IMR-90 (cell line): ENCODE measurements at places on chromosomes 13 and 19. TPM values are rescaled to one million over a fixed set of nuclear protein-coding genes. Genes with fewer than 3 reads are reported as not detected.

DNA sequence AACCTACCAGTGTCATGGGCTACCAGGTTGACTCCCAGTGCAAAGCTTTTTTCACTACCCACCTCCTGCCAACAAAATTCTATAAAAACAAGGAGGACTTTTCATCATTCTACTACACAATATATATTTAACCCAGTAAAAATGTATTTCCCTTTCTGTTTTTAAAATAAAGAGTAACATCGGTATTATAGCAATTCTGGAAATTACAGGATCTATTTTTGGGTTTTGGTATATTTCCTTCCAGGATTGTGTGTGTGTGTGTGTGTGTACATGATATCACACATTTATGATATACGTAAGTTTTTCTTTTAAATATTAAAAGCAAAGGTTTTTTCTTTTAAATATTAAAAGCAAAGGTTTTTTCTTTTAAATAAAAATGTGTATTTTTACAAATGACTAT lies 6.0 kb upstream of the UBL3 start:
- DNase-seq = no peak

DNA sequence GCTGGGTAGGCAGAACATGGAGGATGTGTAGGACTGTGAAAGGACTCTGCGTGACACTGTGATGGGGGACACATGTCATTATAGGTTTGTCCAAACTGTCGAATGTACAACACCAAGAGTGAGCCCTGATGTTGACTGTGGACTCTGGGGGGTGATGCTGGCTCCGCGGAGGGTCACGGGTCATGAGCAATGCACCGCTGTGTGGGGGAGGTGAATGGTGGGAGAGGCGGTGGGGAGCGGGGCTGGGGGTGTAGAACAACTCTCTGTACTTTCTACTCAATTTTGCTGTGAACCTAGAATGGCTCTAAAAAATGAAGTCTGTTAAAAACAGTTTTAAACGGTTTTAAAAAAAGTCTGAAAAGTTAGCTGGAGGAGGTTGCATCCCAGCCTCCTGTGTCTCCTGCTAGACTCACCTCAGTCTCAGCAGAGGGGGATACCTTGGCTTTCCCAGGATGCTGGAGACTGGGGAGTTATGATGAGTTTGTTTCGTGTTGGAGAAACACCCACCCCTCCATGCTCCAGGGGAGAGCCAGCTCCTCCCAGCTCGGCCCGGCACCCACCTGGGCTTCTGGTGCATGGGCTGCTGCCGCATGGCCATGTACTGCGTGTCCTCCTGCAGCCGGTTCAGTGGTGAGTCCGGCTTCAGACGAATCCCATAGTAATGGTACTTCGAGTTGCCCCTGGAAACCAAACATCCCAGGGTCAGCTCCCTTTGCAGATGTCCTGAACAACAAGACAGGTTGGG lies 34.7 kb upstream of the RANBP3 start:
- no peak for DNase-seq

GRCh38 chr13:80504453-80504852 lies 163.5 kb upstream of the SPRY2 start:
- DNase-seq = no peak

The NBEA gene
- total RNA-seq = 2.2 TPM in 2 replicates

DNA sequence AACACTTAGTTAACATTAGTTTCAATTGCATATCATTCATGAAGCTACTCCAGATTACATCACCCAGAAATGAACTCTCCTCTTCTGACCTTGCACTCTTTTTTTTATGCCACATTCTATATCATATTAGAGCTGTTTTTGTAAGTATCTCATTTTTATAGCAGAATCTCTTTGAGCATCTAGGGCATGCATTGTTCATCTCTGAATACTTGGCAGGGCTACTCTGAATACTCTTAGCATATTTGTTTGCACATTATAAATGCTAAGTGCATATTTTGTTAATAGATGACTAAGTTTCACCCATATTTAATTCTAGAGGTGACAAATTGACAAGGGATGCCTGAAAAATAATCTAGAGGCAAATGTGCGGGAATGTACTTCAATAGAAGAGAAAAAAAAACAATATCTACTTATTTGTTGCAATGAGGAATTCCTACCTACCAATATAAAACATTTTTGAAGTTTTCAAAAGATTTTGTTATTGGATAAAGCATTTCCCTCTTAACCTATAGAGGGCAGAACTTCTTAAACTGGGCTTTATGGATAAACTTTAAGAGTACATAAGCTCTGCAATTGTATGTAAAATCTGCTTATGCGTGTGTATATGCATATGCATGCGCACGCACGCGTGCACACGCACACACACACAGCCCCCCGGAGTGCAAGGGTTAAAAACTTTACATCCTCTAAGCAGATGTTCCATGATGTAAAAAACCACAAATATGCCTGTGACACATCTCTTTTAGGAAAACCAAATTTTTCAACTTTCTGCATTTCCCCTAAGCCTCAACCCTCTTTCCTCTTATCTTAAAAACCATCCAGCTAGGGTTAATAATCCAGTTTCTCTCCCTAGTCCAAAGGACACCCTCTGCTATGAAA lies 73.0 kb upstream of the OXGR1 start:
- no peak for DNase-seq

- DNase-seq = no peak
Measured at GRCh38 chr19:720345-721160, 11.8 kb downstream of the PALM start.

- peak; percentile 89 for DNase-seq
Measured at GRCh38 chr19:2962018-2962670, 15.2 kb upstream of the TLE6 start.

DNA sequence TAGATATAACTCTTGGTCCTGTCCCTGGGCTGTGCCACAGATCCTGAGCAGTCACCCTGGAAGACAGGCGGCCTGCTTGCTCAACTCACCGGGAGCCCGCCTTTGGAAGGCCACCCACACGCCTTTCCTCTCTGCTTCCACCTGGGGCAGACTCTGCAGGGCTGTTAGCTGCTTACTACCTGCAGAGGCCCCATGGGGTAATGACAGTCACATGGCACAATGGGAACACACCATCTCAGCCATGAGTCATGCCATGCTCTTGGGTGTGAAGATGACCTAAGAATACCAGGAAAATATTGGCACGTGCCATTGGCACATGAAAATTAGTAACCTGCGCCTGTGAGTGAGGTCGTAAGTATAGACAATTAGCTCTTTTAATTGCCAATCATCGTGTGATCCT lies 108.6 kb downstream of the COL4A2 start:
- peak; percentile 24 for DNase-seq

DNA sequence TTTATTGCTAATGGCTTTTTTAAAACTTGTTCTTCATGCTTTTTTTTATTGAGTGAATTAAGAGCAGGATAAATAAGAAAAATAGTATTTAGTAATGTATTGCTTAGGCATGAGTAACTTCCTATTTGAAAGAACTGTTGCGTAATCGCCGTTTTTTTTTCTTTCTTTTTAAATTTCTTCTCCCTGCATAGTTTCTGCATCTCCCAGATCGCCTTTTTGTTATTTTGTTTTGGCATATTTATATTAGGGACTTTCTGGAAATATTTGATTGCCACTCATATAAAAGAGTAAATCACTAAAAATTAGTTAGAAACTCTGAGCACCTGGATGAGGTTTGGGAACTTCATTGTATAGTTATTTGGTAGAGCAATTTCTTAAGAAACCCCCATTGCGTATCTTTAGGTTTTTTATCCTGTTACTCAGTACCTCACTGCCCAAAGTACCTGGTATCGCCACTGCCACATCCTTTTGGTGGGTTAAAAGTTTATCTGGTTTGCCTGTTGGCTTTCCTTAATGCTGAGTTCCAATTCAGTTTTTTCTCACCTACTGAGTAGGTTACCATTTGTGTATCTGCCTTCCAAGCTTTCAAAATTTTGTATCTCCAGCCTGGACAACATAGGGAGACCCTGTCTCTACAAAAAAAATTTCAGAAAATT lies 36.2 kb upstream of the LPAR6 start:
- peak; percentile 80 for DNase-seq

The DKKL1 gene
- not detected in 2 replicates for total RNA-seq

The FCER2 gene
- total RNA-seq = not detected in 2 replicates

DNA sequence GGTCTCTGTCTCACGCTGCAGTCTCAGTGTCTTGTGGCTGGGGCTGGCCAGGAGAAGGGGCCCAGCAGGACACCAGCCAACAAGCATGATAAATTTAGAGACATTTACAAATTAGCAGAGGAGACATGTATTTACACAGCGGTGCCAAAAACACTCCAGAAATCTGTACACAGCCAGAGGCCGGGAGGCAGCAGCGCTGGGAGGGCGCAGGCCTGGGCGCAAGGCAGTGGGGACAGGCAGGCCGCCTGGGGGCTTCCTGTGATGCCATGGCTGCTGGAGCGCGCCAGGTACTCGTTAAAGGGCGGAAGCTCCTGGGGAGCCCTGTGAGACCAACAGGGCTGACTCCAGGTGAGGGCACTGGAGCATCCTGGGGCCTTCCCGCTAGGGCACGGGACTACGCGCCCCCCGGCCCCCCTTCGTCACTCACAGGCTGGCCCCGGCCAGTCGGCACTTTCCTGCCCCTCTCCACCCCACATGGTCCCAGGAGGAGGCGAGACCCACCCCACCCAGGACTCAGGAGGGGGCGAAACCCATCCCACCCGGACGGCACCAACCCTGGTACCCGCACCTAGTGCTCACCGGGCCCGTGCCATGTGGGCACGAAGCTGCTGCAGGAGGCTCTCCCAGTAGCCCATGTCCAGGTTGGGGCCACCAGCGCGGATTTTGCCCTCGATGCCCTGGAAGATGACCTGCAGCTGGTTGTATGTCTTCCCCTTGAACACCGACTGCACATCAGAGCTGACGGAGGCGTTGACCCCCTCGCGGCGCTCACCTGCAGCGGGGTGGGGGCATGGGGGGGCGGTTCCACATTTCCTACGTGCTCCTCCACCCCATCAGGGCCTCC lies 7.4 kb upstream of the TBXA2R start:
- DNase-seq = no peak

The BTBD2 gene
- total RNA-seq = 24.4 and 25.8 TPM in 2 replicates

The LDLR gene
- total RNA-seq = 40.5 and 45.2 TPM in 2 replicates

GRCh38 chr13:106942563-106942962 lies 374.6 kb upstream of the ARGLU1 start:
- no peak for DNase-seq

The TEX29 gene
- not detected in 2 replicates for total RNA-seq

DNA sequence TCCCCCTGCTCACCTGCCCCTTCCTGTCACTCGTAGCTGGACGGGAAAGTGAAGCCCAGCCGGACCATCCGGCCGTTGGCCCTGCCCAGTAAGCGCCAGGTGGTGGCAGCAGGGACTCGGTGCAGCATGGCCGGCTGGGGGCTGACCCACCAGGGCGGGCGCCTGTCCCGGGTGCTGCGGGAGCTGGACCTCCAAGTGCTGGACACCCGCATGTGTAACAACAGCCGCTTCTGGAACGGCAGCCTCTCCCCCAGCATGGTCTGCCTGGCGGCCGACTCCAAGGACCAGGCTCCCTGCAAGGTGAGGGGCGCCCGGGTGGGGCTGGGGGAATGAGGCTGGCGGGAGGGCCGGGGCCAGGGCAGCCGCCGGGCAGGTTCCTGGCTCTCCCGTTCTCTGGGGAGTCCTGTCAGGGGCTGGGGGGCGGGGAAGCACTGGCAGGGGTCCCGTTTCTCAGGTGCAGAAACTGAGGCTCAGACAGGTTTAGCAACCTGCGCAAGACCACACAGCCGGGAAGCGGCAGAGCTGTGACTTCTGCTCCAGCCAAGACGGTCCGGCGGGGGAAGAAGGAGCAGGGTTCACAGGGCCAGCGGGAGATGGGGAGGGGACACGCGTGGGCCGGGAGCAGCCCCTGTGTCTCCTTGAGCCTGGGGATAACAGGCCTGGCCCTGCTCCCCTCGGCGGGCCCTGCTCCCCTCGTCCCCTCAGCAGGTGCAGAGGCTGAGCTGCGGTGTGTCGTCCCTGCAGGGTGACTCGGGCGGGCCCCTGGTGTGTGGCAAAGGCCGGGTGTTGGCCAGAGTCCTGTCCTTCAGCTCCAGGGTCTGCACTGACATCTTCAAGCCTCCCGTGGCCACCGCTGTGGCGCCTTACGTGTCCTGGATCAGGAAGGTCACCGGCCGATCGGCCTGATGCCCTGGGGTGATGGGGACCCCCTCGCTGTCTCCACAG lies 5.3 kb downstream of the GZMM start:
- DNase-seq = no peak

GRCh38 chr19:41912899-41913537 lies 15.2 kb downstream of the ERFL start:
- DNase-seq = no peak

DNA sequence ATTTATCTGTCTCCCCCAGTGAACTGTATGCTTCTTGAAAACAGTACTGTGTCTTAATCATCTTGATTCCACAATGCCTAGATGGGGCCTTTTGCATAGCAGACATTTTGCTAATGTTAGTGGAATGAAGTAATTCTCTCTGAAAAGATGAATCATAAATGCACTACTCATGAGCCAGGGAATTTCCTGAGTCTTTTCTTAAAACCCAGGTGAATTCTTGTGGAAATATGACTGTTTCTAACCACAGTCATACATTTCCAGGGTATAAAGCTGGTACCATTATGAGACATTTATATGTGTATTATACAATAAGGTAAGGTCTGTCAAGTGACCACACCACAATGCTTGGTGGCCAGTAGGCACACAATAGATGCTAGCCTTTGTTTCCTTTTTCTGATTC lies 5.5 kb upstream of the KCTD4 start:
- peak; percentile 96 for DNase-seq

The LILRA1 gene
- total RNA-seq = not detected in 2 replicates

The CCDC194 gene
- total RNA-seq = not detected in 2 replicates

- DNase-seq = no peak
Measured at GRCh38 chr19:38162632-38163031, 61.4 kb downstream of the DPF1 start.

GRCh38 chr19:21483589-21484170 lies 21.7 kb upstream of the ZNF429 start:
- no peak for DNase-seq

- DNase-seq = no peak
Measured at GRCh38 chr19:12833738-12834565, 427 bp downstream of the RTBDN start.

The PEAK3 gene
- total RNA-seq = under 0.01 TPM in 1 of 2 replicates, not detected in the other

- DNase-seq = peak; percentile 69
Measured at GRCh38 chr13:92843549-92843948, 383.1 kb upstream of the GPC6 start.

- DNase-seq = no peak
Measured at GRCh38 chr19:54696117-54696548, 28.1 kb upstream of the KIR3DL3 start.

DNA sequence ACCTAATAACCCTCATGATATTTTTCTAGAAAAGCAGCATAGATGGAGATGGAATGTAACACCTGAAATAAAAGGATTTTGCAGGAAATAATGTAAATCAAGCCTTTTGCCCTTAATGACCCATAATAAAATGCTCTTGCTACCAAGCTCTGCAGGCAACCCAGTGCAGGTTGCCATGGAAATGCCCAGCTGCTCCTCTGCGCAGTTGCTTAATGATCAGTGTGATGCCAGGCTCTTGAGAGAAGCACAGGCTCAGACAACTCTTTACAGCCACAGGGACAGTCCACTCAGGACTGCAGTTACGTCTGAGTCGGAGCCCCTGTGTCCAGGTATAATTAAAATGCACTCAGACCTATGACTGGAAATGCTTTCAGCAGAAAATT lies 165.5 kb downstream of the LACC1 start:
- DNase-seq = no peak

GRCh38 chr13:80386002-80386401 lies 45.1 kb upstream of the SPRY2 start:
- DNase-seq = no peak

The PROZ gene
- not detected in 2 replicates for total RNA-seq
